ENCODE measurements at places on chromosomes 16 and 17.

- DNase-seq: peak; percentile 57
These were observed at the start of gene SLC7A6 for GRCh38 chr16:68264128-68265077. SLC7A6 (plus strand) TSS chr16:68264526; CDS start chr16:68274727, 10,201 bp downstream.

GRCh38 chr16:48824271-48824670 is 214.3 kb upstream of the N4BP1 start:
- no peak for DNase-seq

DNA sequence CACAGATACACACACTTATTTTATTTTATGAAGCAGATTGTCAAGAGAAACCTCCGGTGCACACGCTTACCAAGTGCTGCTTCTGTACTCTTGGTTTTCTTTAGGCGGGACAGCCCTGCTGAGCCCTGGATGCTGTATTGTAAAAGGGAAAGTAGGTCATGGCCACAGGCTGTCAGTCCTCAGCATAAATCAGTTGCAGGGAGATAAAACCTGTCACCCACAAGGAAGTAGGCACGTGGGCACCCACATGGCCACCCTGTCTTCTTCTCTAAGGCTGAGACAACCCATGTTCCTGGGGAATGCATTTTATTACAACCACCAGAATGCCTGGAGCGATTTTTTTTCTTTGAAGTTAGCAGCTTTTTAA is 59.3 kb downstream of the ASIC2 start:
- peak; percentile 94 for DNase-seq

GRCh38 chr17:75019710-75020109 is 7.2 kb downstream of the MRPL58 start:
- no peak for DNase-seq

GRCh38 chr16:50519001-50519400 is 29.2 kb upstream of the NKD1 start:
- DNase-seq: no peak

GRCh38 chr17:42078396-42079043 is 19.8 kb downstream of the ZNF385C start:
- no peak for DNase-seq

GRCh38 chr17:57445772-57446472 is 189.6 kb downstream of the MSI2 start:
- no peak for DNase-seq

DNA sequence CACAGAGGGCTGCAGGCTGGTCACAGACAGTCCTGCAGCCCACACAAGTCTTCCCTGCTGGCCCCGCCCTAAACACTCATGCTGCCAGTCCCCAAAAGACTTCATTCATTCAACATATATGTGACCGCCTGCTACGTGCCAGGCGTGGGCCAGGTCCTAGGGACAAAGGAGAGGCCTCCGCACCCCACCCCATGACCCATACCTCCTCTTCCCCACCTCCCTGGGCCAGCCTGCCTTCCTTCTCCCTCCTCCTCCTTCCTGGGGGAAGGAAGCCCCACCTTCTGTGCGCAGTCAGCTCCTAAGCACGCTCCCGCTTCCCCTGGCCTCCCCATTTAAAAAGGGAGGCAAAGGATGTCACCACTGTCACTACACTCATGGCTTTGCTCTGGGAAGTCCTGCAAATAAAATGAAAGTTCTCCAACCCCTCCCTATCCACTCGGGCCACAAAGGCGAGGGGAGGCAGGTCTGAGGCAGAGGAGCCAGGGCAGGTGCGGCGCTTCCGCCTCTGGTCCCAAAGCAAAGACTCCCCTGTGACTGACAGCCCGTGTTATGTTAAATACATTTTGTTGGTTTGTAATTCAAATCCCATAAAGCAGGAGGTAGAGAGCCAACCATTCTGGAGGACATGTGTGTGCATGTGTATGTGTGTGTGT is 9.0 kb downstream of the DNAAF8 start:
- no peak for DNase-seq

- no peak for DNase-seq
These were observed 7.9 kb downstream of the MYBBP1A start for GRCh38 chr17:4547118-4547906.

DNA sequence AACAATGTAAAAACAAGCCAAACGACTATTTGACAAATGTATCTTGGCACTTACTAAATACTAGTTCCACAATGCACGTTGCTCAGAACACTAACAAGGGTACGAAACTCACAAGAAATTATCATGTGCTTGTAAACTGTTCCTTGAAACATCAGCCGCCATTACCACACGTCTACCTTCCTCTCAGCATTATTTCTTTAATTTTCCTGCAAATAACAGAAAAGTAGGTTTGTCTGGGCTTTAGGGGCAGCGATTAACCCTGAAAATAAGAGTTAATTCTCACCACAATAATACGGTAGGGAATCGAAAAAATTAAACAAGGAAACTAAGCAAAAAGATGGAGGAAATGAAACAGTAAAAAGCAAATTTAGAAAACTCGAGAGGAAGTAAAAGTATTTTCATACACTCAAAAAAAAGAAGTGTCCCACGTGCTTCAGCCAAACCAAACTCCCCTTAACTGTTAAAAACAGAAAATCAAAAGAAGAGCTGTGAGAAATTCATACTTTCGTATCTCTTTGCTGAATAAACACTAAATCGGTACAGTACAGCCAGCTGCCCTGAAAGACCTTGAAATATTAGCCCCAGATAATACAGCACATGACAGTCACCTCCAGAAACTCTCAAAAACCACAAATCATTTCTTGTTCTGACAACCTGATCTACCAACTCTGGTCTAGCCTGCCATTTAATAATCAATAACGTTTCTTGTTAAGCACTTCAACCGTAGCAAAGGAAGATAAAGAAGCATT is 1.2 kb downstream of the ARHGAP17 start:
- DNase-seq: no peak

DNA sequence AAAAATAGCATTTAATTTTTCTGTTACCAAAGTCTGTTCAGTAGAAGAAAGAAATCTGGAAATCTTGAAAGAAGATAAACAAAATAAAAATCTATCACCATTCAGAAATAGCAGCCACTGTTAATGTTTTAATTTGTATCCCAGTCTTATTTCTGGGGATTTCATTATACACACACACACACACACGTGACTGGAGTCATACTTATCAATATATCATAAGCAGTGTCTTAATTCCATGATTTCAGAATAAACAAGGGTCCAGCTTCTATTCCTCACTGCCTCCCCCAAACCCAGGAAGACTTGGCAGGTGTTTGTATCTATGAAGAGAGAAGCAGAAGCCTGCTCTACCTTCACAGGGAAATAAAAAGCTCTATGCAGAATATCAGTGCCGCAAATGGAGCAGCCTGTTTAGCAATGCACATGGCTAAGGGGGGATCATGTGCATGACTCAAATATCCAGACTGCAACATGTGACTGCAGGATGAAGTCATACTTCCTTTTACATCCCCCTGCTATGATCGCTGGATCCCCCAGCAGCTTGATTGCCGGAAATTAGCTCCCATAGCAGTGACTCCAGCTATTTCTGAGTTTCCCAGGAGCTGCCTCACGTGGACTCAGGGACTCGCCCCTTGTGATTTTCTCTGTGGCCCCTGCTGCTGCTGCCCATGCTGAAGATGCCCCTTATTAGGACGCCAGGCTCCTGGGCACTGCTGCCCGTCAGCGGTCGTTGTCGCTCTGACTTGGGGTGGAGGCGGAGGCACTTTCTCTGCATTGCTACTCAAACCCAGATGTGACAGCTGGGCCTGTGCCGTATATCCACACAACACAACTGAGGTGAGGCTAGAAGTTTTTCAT is 341.0 kb downstream of the CPPED1 start:
- no peak for DNase-seq

DNA sequence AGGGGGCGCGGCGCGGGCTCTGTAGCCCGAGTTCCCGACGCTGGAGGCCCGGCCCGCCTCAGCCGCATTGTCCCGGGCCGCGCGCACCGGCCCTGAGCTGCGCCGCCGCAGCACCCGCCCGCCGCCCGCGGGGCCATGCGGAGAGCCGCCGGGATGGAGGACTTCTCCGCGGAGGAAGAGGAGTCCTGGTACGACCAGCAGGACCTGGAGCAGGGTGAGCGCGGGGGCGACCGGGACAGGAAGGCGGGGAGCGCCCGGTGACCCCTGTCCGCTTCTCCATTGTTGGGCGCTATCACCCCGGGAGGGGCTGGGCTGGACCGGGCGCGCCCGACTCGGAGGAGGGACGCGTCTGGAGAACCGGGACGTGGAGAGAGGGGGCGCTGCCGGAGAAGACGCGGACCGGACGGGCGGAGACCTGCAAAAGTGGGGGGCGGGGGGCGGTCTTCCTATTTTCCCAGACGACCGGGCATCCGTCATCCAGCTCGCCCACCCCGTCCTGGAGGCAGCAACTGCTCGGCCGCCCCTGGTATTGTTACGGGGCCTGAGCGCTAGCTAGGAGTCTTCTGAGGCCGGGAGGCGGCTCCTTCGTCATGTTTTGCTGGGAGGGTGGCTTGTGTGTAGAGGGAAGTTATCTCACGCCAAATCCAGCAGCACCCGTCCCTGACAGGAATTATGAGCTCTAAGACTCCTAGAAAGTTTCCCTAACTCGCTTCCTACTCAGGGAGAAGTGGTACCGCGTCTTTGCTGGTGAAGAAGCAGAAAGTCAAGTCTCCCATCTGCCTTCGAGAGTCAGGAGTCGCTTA is 678 bp downstream of the CDR2L start:
- DNase-seq: peak; percentile 73

GRCh38 chr17:33091271-33091670 is 99.6 kb downstream of the SPACA3 start:
- no peak for DNase-seq

DNA sequence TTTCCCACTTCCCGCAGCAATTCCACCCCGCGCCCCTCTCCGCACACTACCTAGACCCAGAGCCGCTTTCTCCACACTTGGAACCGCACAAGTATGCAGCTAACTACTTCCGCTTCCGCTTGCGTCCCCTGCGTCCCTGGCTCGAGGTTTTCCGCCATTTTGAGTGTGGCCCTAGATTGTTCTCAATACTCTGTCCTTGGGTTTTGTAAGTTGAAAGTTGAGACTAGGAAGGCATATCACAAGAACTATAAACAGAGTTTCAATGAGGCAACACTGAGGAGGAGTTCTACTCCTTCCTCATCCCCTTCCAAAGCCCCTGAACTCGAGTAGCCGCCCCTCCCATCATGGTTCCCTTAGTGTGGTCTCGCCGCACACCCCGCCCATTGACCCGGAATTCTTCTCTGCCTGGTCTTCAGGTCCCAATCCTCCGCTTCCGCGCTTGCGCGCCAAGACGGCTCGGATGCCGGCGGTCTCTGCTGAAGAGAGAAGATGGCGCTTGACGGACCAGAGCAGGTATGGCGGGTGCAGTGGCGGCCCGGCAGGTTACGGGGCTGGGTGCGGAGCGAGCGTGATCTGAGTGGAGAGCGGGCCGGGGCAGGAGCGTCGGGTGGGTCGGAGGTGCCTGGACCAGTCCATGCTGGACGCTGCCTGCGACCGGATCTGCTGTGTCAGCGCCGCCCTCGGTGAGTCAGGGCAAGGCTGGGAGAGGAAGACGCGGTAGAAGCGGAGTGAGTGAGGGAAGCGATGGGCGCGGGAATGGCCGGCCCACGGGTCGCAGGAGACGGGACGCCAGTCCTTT is at the start of the genes FTSJ3 and PSMC5:
FTSJ3 (minus strand) TSS at position 662 of the 799 bp plus-strand sequence. CDS start 761 bp downstream, outside the sequence.
PSMC5 (plus strand) TSS at position 430 of the 799 bp plus-strand sequence; CDS start at position 490, 60 bp downstream.
- peak; percentile 99 for DNase-seq

- no peak for DNase-seq
These were observed 9.3 kb downstream of the C17orf50 start for GRCh38 chr17:35769895-35770486.

GRCh38 chr17:12599186-12599920 is 66.3 kb upstream of the MYOCD start:
- DNase-seq: no peak

- no peak for DNase-seq
These were observed 127.9 kb downstream of the AXIN2 start for GRCh38 chr17:65433592-65433991.

- no peak for DNase-seq
These were observed 34.3 kb downstream of the HEATR3 start for GRCh38 chr16:50099957-50100648.

GRCh38 chr17:37506678-37507077 is 17.0 kb downstream of the DUSP14 start:
- DNase-seq: peak; percentile 86

GRCh38 chr17:50476545-50477315 is 1.9 kb upstream of the RSAD1 start:
- DNase-seq: peak; percentile 78

- peak; percentile 8 for DNase-seq
These were observed 6.7 kb downstream of the TRPV1 start for GRCh38 chr17:3602499-3602898.

GRCh38 chr17:35981908-35982330 is 622 bp upstream of the CCL16 start:
- DNase-seq: no peak

- no peak for DNase-seq
These were observed 369.2 kb downstream of the SHISA9 start for GRCh38 chr16:13270602-13271001.

DNA sequence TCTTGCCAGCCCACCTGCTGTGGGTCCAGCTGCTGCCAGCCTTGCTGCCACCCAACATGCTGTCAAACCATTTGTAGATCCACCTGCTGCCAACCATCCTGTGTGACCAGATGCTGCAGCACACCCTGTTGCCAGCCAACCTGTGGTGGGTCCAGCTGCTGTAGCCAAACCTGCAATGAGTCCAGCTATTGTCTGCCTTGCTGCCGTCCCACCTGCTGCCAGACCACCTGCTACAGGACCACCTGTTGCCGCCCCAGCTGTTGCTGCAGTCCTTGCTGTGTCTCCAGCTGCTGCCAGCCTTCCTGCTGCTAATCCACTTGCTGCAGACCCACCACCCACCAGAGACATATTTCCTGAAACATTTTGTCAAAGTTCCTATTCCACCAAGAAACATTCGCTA is 641 bp downstream of the KRTAP9-1 start:
- no peak for DNase-seq

DNA sequence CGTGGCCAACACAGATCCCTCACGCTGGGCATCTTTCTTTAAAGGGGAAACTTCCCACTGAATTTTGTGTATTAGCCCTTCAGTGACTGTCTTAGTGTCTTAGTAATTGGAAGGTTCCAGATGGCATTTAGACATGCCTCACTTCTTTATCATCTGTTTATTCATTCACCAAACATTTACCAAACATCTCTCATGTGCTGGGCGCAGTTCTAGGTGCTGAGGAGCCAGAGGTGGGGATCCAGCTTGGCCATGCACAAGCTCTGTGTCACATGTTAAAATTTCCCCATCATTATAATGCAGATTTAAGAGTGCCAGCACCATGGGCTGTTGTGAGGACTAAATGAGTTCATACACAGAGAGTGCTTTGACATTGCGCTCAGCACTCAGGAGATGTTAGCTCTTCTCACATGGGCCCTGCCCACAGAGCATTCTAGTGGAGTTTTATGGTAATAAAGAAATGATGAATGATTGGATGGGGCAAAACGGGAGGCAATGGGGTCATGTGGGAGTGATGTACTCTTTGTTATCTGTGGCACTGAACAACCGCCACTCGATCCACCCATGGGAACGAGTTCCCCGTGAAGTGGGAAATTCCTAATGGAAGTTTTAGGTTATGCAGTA is 119.7 kb downstream of the SNX29 start:
- no peak for DNase-seq

GRCh38 chr16:48535831-48536613 is 74.0 kb downstream of the N4BP1 start:
- DNase-seq: no peak

GRCh38 chr17:28575126-28575795 is 1.4 kb downstream of the ALDOC start:
- DNase-seq: peak; percentile 88
